ENCODE measurements at places on chromosomes 7 and 10. TPM values are rescaled to one million over a fixed set of nuclear protein-coding genes. Genes with fewer than 3 reads are reported as not detected.

- DNase-seq, result peak; percentile 48
- H3K27ac ChIP-seq, result peak overlapping the region; percentile 34
- peaks cover 8% of the 10 kb centered on the region for H3K4me1 ChIP-seq
- H3K4me3 ChIP-seq, result no peak overlapping the region
Measured at GRCh38 chr7:157807510-157807909, 470.7 kb downstream of the DNAJB6 start.

- no peak for DNase-seq
- no peak overlapping the region for H3K27ac ChIP-seq
- H3K27me3 ChIP-seq, result no peaks in the 10 kb centered on the region
- no peak overlapping the region for H3K4me3 ChIP-seq
Measured at GRCh38 chr7:118590107-118590506, 365.6 kb downstream of the ANKRD7 start.

GRCh38 chr10:128022261-128023196 is 103.7 kb downstream of the MKI67 start:
- no peaks in the 10 kb centered on the region for H3K4me1 ChIP-seq
- no peak overlapping the region for H3K4me3 ChIP-seq
- no peaks in the 10 kb centered on the region for H3K27me3 ChIP-seq
- no peaks in the 10 kb centered on the region for H3K36me3 ChIP-seq
- H3K27ac ChIP-seq, result no peak overlapping the region

GRCh38 chr10:29980084-29980483 is 79.3 kb downstream of the JCAD start:
- H3K27ac ChIP-seq, result no peak overlapping the region
- H3K36me3 ChIP-seq, result no peaks in the 10 kb centered on the region
- H3K4me3 ChIP-seq, result no peak overlapping the region
- H3K27me3 ChIP-seq, result no peaks in the 10 kb centered on the region
- no peaks in the 10 kb centered on the region for H3K4me1 ChIP-seq

GRCh38 chr7:4681886-4682620 is at the start of gene FOXK1:
TSS of gene FOXK1 (plus strand) at chr7:4682295. CDS start at chr7:4682309, 14 bp downstream.
- no peaks in the 10 kb centered on the region for H3K36me3 ChIP-seq
- peak; percentile 42 for DNase-seq
- peak within 1 kb of the TSS; percentile 82 for H3K27ac ChIP-seq
- H3K27me3 ChIP-seq, result no peaks in the 10 kb centered on the region

- H3K27ac ChIP-seq, result no peak overlapping the region
- no peak overlapping the region for H3K4me3 ChIP-seq
- no peaks in the 10 kb centered on the region for H3K36me3 ChIP-seq
- H3K4me1 ChIP-seq, result no peaks in the 10 kb centered on the region
Measured at GRCh38 chr10:128537834-128538330, 411.7 kb upstream of the MKI67 start.

The GIMAP2 gene
- total RNA-seq, result not detected

The VAX1 gene
- total RNA-seq, result 0.62 TPM

The HOXA6 gene
- total RNA-seq, result not detected

The GJD4 gene
- total RNA-seq, result not detected
